Psoas muscle (tissue), 8 donors: ENCODE measurements at places on chromosomes 2 and 18. TPM values are rescaled to one million over a fixed set of nuclear protein-coding genes. Genes with fewer than 3 reads are reported as not detected.

Gene DCDC2C
- not detected for total RNA-seq

Gene LGALSL
- total RNA-seq = 30.9 TPM

Gene MAL
- total RNA-seq = 0.71 TPM

DNA sequence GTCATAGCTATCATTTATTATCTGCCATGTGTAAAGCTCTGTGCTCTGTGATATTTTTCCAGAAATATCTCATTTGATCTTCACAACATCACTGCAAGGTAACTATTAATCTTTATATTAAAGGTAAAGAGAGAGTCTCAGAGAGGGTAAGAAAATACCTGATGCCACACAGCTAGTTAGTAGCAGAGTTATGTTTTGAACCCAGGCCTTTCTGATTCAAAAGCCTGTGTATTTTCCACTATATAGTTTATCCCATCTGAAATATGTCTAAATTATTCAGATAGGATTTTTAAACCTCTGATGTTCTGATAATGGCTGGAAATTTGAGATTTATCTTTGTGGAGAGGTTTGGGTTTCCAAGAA is 10.1 kb downstream of the INPP1 start:
- DNase-seq = no peak

DNA sequence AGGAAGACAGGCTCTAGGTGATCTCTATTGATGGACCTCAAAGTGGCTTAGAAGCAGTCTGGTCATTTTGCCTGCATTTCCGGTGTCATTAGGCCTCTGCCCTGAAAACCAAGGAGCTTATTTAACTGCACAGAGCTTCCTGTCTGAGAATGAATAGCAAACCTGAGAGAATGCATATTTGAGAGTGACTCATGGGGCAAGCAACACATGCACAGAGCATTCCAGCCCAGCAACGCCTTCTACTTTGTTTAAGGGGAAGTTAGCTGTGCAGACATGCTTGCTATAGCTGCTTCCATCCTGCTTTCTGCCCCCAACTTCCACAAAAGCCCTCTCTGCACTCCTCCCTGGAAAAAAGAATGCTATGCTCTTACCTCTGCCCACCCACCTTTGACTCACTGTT is 232.8 kb downstream of the GRB14 start:
- DNase-seq = no peak

Gene PTPRM
- total RNA-seq = 33.7 TPM

DNA sequence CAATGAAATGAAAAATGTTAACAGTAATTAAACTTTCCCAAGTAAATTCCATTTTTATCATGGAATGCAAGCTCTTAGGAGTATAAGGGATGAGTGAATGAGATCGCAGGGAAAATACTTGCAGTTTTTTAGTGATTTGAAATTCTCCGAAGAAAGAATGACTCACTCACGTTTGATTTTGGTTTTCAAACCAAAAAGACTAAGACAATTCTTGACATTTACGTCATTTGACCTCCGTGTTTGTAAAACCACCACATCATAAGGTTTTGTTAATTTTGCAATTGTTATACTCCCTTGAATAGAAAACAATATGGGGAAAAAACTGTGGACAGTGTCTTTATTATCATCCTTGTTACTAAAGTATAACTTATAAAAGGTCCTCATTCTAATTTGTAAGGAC is 29.4 kb downstream of the COL4A4 start:
- DNase-seq = no peak

Gene RGPD3
- total RNA-seq = 0.18 TPM

- DNase-seq = no peak
Measured at GRCh38 chr2:95344656-95345055, 47.5 kb downstream of the KCNIP3 start.

Gene RAD51AP2
- total RNA-seq = not detected
